ENCODE measurements at places on chromosomes 3 and 15. TPM values are rescaled to one million over a fixed set of nuclear protein-coding genes. Genes with fewer than 3 reads are reported as not detected.

GRCh38 chr3:49236226-49236625 lies 40.8 kb downstream of the C3orf62 start:
- no peaks in the 10 kb centered on the region for H3K27me3 ChIP-seq
- H3K4me1 ChIP-seq, result no peaks in the 10 kb centered on the region
- no peak overlapping the region for H3K4me3 ChIP-seq

DNA sequence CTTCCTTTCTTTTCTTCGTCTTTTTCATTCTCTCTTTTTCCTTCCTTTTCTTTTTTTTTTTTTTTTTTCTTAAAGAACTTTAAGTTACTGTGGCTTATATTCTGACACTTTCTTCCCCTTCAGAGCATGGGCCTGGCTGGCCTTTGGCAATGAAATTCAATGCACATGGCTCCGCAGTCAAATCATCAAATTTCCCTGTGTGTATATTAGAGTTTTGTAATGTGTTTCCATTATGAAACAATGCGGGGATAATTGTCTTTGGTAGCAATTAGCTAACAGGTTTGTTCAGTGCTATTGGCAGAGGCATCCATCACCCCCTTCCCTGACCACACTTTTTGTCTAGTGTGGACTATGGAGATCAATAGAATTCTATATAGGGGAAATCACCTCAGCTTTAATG lies 80.5 kb downstream of the CDIN1 start:
- no peak for DNase-seq
- no peak overlapping the region for H3K4me3 ChIP-seq
- no peak overlapping the region for H3K27ac ChIP-seq
- no peaks in the 10 kb centered on the region for H3K4me1 ChIP-seq
- no peaks in the 10 kb centered on the region for H3K27me3 ChIP-seq

GRCh38 chr3:30112902-30113484 lies 493.4 kb upstream of the TGFBR2 start:
- DNase-seq, result peak; percentile 76
- H3K27me3 ChIP-seq, result peaks cover 2% of the 10 kb centered on the region
- no peaks in the 10 kb centered on the region for H3K4me1 ChIP-seq
- H3K36me3 ChIP-seq, result no peaks in the 10 kb centered on the region

DNA sequence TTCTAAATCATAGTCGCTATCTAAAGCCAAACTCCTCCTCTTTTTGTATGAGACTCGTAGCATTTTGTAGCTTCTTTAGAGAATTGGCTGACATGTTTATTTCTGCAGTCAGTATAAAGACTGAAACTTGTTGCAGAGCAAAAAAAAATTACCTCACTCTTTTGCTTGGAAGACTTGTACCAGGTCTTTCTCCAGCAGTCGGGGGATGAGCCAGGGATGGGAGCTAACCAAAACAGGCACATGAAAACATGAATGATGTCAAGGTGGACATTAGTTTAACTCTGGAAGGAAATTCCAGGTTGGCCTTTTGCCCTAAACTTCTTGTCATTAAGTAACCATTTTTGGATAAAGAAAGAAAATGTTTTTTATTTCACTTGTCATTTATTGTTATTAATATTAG lies 47.0 kb upstream of the SCAANT1 start:
- H3K36me3 ChIP-seq, result peaks cover 6% of the 10 kb centered on the region
- H3K27ac ChIP-seq, result no peak overlapping the region
- peaks cover 22% of the 10 kb centered on the region for H3K4me1 ChIP-seq
- H3K27me3 ChIP-seq, result no peaks in the 10 kb centered on the region
- no peak for DNase-seq

GRCh38 chr15:93250209-93250608 lies 161.2 kb upstream of the RGMA start:
- H3K4me1 ChIP-seq, result no peaks in the 10 kb centered on the region
- no peak for DNase-seq
- H3K36me3 ChIP-seq, result no peaks in the 10 kb centered on the region
- no peak overlapping the region for H3K27ac ChIP-seq

DNA sequence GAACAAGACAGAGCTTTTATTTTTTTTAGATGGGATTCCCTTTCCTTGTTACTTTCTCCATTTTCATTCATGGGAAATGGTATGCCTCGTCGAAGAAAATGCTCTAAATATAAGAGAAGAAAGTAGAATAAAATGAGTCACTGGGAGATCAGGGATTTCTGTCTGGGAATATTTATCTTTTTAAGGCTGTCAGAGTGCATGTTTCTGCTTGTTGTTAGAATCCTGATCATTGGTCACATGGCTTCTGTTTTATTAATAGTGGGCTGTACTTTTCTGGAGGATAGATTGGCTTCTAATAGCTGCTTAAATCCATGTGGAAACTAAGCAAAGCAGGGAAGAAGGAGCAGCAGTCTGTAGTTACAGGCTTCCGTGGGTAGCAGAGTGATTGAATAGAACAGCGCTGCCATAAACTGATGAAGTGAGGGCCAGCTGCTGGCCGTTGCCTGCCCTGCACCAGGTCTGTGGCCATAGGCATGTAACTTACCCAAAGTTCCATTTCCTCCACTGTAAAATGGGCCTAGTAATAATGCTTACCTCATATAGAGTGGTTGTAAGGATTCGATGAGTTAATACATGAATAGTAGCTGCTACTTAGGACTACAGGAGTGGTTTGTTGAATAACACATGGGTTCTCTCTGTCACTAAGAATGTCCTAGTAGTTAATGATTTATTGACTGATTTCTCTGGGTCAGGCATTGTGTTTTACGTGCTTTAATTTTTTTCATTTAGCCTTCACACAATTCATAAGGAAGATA lies 289.9 kb downstream of the SATB1 start:
- no peak for DNase-seq
- no peak overlapping the region for H3K27ac ChIP-seq
- no peaks in the 10 kb centered on the region for H3K4me1 ChIP-seq
- no peak overlapping the region for H3K4me3 ChIP-seq

GRCh38 chr15:98878172-98878571 lies 129.4 kb downstream of the PGPEP1L start:
- H3K27me3 ChIP-seq, result no peaks in the 10 kb centered on the region
- no peak overlapping the region for H3K4me3 ChIP-seq
- peaks cover 2% of the 10 kb centered on the region for H3K4me1 ChIP-seq

Gene RAD51
- total RNA-seq, result 29.7 TPM

Gene CHST2
- total RNA-seq, result 2.5 TPM

Gene OCA2
- total RNA-seq, result not detected

Gene RASL12
- total RNA-seq, result not detected

Gene THPO
- total RNA-seq, result not detected

Gene MUC13
- not detected for total RNA-seq

Measured in endothelial cell of umbilical vein (primary cell).